ENCODE measurements at places on chromosomes 5 and 9.

- no peak for DNase-seq
Measured at GRCh38 chr9:126429190-126429589, 102.6 kb downstream of the MVB12B start.

DNA sequence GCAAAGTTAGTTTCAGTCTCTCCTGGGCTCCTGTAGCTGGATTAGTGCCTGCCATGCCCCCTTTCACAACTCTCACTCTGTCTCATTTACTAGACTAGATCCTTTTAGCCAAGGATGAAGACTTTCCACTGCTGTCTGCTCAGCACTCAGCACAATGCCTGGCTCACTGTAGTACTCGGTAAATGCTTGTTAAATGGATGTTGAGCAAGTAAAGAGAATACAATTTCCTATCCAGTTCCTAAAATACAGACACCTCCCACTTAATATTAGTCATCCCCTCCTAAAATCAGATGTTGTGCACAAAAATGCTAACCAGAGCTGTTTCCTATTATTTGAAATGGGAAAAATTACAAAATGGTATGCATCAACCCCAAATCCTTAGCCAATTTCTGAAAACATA, 195.8 kb downstream of the SREK1 start:
- DNase-seq, result no peak

DNA sequence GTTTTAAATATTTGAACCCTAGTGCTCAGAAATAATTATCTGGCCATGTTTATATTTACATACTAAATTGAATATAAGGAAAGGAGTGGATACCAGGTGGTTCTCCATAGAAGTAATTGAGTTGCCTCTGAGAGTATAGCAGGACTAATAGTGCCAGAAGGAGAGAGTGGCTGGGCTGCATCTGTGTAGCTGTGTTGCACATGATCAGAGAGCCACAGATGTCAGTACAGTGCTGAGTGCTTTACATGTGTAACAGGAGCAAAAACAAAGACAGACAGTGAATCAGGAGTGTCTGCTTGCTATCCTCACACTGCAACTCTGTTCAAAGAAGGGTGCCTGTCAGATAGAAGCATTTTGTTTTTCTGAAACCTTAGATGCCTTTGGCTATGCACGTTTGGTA, 353.9 kb upstream of the PAPPA start:
- no peak for DNase-seq

DNA sequence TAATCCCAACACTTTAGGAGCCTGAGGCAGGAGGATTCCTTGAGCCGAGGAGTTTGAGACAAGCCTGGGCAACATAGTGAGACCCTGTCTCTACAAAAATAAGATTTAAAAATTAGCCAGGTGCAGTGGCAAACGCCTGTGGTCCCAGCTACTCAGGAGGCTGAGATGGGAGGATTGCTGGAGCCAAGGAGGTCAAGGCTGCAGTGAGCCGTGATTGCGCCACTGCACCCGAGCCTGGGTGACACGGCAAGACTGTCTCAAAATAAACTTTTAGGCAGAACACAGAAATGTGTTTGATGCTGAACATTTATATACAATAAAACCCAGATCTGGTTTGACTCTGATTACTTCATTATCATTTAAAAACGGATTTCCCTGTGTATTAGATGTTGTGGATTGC, 4.9 kb downstream of the ENTR1 start:
- no peak for DNase-seq

GRCh38 chr5:5957737-5958136, 420.6 kb downstream of the MED10 start:
- DNase-seq, result no peak

DNA sequence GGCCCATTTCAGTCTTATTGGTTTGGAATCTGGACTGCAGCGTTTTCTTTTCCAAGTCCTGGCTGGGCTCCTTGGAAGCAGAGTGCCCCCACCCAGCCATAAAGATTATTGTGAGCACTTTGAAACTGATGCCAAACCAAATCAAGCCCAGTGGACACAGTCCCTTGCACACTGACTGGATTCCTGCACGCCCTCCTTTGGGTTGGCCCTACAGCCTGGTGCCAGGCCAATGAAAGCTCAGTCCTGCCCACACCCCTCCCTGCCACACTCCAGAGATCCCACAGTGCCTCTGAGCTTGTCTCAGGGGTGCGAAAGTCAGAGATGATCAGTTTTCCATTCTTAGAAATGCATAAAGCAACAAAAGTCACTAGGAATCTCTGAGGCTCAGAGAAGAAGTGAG, 181.9 kb downstream of the CETN3 start:
- DNase-seq, result no peak

GRCh38 chr9:133661846-133662540, 25.8 kb downstream of the DBH start:
- DNase-seq, result no peak

DNA sequence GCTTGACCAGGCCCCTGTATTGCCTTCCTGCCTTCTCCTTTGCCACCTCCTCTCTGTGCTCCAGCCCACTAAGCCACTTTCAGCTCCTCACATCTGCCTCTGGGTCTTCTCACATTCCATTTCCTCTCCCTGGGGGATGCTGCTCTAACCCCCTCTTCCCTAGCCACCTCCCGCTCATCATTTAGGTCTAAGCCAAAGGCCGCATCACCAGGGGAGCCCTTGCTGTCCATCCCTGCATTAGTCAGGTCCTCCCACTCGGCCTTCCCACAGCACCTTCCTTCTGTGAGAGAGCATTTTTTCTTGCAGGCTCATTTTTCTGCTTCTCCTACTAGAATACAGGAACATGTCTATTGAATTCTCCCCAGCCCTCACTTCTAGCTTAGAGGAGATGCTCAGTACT, 72.6 kb upstream of the GALNT10 start:
- DNase-seq, result no peak

DNA sequence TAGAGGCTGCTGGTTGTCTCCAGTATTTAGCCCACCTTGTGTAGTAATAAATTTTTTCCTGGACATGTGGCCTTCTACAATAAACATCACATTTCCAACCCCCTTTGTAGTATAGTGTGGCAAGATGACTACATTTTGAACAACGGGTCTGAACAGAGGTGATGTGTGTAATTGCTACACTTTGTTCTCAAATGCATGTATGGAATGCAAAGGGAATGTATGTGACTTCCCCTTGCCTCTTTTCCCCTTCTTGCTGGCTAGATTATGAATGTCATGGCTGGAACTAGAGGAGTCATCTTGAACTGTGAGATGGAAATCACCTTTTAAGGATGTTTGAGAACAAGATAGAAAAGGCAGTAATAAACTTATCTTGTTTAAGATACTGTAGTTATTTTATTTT, 54.5 kb downstream of the PRR16 start:
- no peak for DNase-seq

All from posterior vena cava (tissue), 2 donors.